Activated CD4-positive, alpha-beta memory T cell treated with anti-CD3 and anti-CD28 coated beads for 36 hours (primary cell): ENCODE measurements at places on chromosomes 4 and X. TPM values are rescaled to one million over a fixed set of nuclear protein-coding genes. Genes with fewer than 3 reads are reported as not detected.

The PDGFC gene
- total RNA-seq: not detected

The DOK7 gene
- total RNA-seq: not detected

The ZAR1 gene
- not detected for total RNA-seq

The SCML2 gene
- total RNA-seq: 2.2 TPM

The ZBTB49 gene
- 4.6 TPM for total RNA-seq

GRCh38 chr4:169668069-169668721 lies 47.8 kb downstream of the CLCN3 start:
- no peak for DNase-seq

DNA sequence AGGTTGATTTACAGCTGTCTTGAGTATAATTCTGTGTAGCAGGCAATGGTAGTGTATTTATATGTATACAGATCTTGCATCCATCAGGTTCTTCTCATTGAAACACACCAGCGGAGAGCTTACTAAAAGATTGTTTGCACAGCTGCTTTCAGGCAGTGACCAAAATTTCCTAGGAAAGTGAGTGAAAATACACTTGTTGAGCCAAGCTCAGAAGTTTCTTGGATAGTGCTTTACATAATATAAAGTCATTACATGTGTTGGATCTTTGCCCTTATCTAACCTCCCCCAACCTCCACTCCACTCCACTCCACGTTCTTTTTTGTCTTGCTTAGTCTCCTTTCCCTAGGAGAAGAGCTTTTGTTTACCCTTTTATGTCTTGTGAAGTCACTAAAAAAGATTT lies 34.1 kb downstream of the CNKSR2 start:
- no peak for DNase-seq

- DNase-seq: no peak
Measured at GRCh38 chrX:68631336-68631735, 16.1 kb upstream of the STARD8 start.

GRCh38 chrX:40182615-40183014 lies 84.9 kb upstream of the BCOR start:
- no peak for DNase-seq

- peak; percentile 63 for DNase-seq
Measured at GRCh38 chr4:40280586-40280985, 54.5 kb upstream of the CHRNA9 start.

DNA sequence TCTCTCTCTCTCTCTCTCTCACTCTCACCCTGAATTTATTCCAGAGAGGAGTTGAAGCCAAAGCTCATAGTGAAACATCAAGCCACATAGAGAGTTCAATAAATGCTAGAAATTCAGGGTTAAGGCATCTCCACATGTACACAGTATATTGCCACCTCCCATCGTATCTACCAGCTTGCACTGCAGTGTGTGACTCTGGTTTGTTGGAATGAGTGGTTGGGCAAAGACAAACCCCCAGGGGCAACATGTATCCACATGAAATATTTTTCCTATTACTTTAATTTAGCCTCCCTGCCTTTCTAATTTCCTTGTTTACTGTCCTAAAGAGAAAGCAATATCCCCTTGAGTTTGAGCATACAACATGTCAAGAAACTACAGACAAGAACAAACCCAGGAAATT lies 247.3 kb downstream of the SPATA18 start:
- no peak for DNase-seq

- DNase-seq: no peak
Measured at GRCh38 chr4:17447056-17447455, 64.8 kb downstream of the QDPR start.

DNA sequence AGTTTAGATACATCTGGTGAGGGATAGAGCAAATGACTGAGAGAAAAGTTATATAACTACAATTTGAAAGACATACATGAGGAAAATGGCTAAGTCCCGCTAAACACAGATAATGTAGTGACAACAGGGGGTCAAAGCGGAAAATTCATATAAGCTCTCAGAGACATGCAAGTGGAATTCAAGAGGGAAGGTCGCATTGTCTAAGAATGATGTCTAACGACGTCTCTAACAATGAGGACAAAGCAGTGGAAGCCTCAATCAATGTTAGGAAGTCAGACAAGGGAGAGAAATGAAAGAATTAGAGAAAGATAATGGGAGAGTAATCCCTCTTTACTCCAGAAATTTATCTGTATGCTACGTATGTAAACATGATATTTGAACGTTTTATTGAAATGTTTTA lies 113.4 kb downstream of the ANTXR2 start:
- no peak for DNase-seq
